Adrenal gland (tissue), 19 donors: ENCODE measurements at places on chromosomes 1 and 21. TPM values are rescaled to one million over a fixed set of nuclear protein-coding genes. Genes with fewer than 3 reads are reported as not detected.

DNA sequence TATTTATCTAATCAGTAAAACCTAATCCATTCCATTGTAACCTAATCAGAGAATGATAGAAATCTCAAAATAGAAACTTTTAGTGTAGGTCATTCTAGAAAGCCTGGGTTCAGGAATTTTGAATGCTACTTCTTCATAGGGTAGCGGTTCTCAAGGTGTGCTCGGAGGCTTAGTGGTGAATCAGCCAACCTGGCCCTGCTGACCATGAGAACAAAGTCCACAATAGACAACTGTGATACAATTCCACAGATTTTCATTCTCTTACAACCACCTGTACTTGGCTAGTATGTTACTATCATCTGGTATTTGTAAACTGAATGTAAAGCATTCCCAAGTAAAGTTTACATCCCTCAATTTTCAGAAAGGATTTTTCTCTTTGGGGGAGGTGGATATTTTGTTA lies 7.5 kb upstream of the PUM1 start:
- DNase-seq: no peak

The AMY1C gene
- not detected for total RNA-seq

- DNase-seq: no peak
Observed at GRCh38 chr1:180581635-180582039, 22.9 kb downstream of the OVAAL start.

DNA sequence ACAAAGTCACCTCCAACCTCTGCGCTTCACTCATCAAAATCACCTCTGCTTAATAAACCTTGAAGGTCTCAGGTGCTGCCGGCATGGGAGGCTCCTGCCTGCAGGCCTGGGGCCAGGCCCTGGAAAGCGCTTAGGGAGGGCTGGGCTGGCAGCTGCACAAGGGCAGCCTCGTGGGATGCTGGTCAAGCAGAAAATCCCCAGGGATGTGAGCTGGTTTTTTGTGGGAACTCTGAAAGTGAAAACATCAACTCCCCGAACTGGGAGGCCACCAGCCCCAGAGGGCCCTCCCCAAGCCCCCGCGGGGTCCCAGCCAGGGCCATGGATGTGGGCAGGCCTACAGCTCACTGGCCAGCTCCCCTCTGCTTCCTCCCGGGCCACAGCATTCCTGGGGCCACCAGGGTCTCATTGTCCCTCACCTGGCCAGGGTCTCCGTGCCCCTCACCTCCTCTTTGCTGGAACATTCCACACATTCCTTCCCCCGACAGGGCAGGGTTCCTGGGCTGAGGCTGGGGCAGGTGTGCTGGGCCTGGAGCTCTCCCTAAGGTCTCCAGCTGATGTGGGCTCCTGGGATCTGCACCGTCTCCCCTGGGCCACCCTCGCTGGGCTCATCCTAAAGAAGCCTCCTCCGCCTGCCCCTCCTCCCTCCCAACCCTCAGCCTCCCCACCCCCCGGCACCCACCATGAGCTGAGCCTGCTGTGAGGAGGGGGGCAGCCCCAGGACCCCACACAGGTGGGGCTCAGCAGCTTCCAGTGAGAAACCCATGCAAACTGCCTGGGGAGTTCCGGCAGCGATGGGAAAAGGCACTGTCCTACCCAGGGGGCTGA lies 36.0 kb upstream of the POFUT2 start:
- no peak for DNase-seq

The MPL gene
- total RNA-seq: not detected

The SLC45A3 gene
- 9.5 TPM for total RNA-seq

DNA sequence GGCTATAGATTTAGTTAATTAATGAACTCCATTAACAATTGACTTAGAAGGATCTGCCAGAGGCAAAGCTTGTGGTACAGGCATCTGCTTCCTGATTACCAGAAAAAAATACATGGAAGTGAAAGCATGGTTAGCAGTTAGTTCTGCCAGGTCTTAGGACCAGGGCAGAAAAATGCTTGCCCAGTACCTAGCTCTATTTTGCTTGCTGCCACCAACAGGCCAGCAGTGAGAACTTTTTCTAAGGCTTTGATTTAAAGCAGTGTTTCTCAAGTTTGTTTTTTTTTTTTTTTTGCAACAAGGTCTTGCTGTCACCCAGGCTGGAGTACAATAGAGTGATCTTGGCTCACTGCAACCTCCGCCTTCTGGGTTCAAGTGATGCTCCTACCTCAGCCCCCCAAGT lies 16.4 kb upstream of the MTF1 start:
- DNase-seq: no peak

DNA sequence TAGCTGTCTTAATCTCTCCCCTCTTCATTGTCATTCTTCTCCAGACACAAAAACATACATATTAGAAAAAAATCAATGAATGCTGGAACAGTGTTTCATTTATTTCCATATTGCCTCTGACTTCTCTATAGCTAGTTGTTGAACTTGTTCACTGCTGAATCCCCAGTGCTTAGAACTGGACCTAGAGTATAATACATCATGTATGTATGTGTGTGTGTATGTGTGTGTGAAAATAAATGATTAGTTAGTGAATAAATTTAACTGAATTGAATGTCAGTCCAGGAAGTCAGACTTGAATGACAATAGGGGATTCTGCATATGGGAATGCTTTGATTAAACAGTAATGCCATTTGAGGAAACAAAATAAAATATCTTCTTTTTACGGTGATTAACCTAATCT lies 36.4 kb downstream of the FMO3 start:
- no peak for DNase-seq

The COL11A1 gene
- 1.0 TPM for total RNA-seq

The SLAMF6 gene
- 0.11 TPM for total RNA-seq

DNA sequence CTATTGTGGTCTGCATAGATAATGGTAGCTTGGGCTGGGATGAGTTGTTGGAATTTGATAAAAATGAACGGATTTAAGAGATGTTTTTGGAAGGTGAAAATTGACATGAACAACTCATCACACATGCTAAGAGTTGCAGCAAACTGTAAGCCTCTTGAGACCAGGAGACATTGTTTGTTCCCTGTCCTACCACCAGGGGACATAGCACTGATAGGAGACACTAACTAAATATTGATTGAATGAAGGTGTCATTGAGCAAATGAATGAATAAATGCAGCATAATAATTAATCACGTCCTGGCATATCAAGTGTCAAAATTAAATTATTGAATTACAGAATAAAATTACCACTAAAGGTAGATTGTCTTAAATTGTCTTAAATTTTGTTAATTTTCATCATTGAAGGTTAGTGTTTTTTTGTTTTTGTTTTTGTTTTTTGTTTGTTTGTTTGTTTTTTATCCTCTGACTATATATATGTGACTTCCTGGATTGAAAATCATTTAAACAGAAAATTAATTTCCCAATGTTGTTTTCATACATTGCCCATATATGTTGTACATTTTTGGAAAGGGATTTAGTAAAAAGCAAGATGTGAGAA lies 285.3 kb upstream of the C1orf105 start:
- no peak for DNase-seq

DNA sequence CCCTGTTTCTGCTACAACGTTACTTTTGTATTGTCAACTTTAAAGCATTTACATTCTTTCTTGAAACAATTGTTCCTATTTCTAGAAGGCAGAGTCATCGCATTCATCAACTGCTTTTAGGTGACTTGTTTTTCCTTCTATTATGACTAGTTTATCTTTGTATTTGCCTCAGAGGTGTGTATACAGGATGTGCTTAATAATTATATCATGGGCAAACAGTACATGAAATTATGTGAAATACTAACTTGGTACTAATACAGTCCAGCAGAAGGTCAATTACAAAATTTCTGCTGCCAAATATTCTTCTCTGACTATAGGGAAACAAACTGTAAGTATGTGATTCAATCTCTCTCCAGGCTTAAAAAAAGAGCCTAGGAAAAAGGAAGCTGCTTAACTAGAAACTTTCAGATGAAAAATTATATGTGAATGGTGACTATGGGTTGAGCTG lies 101.6 kb downstream of the C4BPA start:
- DNase-seq: no peak

DNA sequence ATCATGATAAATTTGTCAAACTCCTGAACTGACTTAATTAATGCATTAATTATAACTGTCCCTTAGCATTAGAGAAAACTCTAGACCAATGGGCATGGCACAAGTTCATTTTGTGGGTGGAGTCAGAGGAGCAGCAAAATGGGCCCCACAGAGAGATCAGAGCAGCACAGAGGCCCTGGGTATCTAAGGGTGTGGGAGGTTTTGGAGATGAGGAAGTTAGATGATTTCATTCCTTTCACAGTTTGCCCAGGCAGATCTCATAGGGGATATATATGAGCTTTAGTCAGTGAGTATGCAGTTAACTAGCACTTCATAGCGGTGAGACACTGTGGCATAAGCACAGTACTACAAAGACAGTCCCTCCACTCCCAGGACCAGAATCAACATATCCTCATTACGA lies 117.3 kb downstream of the MAB21L3 start:
- DNase-seq: no peak

- no peak for DNase-seq
Observed at GRCh38 chr1:19656134-19656779, 8.4 kb upstream of the HTR6 start.

GRCh38 chr1:96968983-96969382 lies 247.4 kb downstream of the PTBP2 start:
- no peak for DNase-seq

The KCTD3 gene
- 90.8 TPM for total RNA-seq

The LIN28A gene
- total RNA-seq: 0.72 TPM

The DYRK3 gene
- 5.1 TPM for total RNA-seq

DNA sequence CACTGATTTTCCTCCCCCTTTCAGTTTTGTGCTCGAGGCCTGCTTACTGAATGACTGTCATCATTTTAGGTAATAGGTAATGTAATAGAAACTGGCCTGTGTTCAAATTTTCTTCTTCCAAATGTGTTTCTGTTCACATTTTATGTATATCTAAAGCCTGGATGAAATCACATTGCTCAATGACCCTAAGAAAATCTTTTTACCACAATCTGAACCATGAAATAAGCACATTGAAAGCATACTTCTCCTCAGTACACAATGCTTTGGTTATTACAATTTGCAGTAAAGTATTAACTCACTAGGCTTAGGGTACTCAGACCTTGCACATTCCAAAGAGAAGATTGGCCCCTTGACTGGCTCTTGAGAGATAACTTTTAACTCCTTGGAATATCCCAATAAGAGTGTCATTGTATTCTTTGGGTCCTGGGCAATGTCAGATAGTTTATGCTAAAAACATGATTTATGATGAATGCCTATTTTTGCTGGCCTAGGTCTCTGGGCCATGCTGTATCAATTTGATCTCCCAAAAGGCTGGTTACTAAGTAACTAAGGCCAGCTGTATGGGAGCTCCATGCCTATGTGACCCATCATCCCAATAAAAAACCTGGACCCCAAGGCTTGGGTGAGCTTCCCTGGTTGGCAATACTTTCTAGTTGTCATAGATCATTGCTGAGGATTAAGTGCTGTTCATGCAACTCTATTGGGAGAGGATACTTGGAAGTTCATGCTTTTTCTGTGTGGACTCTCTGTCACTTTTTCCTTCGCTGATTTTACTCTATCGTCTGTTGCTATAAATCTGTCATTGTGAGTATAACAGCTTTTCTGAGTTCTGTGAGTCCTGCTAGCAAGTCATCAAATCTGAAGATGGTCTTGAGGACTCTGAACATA lies 293.9 kb downstream of the GRIK1 start:
- DNase-seq: no peak

The CELA3B gene
- not detected for total RNA-seq

The RGS5 gene
- total RNA-seq: 321 TPM
